Stimulated activated CD4-positive, alpha-beta T cell treated with anti-CD3 and anti-CD28 coated beads, Interleukin-4, amount 100 ng/mL, for 1 hour (primary cell): ENCODE measurements at places on chromosomes 7 and 10.

DNA sequence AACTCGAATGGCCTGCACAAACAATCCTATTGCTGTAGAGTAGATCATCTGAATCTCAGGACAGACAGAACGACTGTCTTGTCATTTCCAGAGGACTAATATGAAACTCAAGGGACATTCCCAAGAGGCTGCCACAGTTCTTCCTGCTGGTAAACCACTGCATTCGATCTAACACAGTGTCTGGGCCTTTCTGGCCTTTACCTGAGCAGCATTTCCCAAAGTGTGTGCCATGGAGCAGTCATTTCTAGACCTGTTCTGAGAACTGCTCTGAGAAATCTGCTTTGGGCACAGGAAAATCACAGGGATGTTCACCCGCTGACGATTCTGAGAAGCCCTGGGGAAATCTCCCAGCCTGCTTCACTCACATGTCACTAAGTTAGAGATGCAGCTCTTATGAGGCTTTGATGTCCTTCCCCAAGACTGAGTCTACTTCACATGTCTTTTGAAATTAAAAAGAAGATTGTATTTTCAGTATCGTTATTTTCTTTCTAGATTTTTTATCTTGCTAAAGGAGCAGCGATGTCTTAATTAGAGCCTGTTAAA is 18.4 kb downstream of the GPNMB start:
- no peak for DNase-seq

DNA sequence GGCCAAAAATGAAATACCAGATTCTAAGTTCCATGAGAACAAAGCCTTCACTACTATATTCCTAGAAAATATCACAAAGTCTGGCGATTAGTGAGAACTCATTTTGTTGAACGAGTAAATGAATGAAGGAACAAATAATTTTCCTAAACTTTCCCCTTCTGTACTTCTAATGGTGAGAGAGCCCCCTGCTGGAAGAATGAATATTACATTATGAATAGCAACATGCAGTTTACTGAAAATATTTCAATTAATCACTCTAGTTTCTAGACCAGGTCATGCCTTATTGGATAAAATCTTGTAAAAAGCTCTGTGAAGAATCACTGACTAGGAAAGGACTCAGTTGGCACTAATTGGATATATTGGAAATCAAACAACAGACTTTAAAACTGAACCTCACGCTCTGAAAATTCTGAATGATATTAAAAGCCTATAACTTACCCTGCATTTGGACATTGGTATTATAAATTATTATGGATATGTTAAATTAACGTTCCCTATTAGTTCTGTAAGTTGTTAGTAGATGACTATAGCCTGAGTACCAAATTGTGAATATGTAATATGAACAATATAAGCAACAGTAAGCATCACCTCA is 32.4 kb upstream of the MTPN start:
- DNase-seq: no peak

GRCh38 chr7:76191783-76192240 is 9.9 kb upstream of the SRRM3 start:
- no peak for DNase-seq

DNA sequence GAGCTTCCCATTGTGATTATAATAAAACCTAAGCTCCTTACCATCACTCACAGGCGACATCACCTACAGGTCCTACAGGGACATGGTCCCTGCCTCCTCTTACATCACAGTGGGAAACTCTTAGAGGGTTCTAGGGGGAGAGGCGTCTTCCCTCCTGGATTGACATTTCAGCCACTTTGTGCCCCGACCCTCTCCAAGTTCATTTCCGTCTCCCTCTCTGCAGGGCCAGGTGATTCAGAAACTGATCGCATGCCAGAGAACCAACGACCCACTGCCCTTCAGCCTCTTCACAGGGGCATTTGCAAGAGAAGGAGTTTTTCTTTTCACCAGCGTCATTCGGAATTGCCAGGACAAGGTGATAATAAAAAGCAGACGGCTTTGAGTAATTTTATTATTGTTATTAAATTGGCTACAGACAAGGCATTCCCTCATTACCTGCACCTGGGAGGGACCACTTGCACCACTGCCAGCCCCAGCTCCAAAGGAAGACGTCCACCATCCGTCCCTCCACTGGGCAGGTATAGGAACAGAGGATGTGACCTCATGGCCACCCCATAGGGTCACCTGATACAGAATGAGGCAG is 85.8 kb upstream of the CUX1 start:
- DNase-seq: no peak

- no peak for DNase-seq
Observed at GRCh38 chr7:150981644-150982043, 3.5 kb upstream of the KCNH2 start.

DNA sequence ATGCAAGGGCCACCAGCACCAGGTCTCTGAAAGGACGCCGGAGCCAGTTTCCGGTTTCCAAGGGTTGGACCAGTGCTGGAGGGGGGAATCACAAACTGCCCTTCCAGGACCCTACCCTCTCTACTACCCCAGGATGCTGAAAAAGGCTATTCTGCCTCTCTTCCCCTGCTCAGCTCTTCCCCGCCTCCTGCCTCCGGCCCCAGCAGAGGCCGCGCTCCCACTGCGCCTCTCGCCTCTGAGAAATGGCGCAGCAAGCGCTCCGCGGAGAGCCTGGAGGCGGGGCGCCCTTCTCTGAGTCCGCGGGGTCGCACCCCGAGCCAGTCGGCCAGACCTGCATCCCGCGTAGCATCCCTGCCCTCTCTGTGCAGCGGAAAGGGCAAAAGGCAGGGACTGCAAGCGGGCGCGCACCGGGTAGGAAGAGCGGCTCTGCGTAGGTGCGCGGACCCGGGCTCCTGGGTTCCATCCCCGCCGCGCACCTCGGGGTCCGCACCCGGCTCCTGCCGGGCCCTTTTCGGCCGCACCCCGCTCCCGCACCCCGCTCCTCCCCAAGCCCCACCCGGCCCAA is 476 bp upstream of the RET start:
- DNase-seq: no peak

- DNase-seq: no peak
Observed at GRCh38 chr7:93148144-93148543, at the start of gene SAMD9L. Gene SAMD9L (minus strand): TSS chr7:93148385. CDS start chr7:93135971, 12,414 bp downstream.

- no peak for DNase-seq
Observed at GRCh38 chr7:112414855-112415490, 35.3 kb upstream of the IFRD1 start.

DNA sequence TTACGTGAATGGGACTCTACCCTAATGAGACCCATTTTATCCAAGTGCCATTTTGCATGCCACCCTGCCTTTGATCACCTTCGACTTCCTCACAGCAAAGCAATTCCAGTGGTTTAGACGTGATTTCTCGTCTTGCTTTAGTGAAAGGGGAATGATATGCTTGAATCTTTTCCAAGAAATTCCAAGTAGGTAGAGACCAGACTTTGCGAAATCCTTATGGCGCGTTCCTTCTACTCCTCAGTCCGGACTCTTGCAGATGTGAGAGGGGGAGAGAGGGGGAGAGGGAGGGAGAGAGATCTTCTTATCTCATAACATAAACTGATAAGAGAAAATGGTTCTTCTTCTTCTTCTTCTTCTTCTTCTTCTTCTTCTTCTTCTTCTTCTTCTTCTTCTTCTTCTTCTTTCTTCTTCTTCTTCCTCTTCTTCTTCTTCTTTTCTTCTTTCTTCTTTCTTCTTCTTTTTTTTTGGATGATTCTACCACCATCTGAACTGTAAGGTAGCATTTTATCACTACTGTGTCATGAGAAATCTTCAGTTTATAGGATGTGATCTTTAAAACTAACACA is 883 bp downstream of the SPAG6 start:
- DNase-seq: no peak

- no peak for DNase-seq
Observed at GRCh38 chr7:15688911-15689310, 2.4 kb upstream of the MEOX2 start.

- DNase-seq: no peak
Observed at GRCh38 chr10:70962686-70963085, 74.3 kb upstream of the PCBD1 start.

GRCh38 chr7:74544706-74545469 is 91.2 kb downstream of the GTF2IRD1 start:
- peak; percentile 12 for DNase-seq

- no peak for DNase-seq
Observed at GRCh38 chr10:79048639-79049550, 19.9 kb upstream of the ZMIZ1 start.

- DNase-seq: no peak
Observed at GRCh38 chr7:137471128-137471527, 127.6 kb upstream of the PTN start.

DNA sequence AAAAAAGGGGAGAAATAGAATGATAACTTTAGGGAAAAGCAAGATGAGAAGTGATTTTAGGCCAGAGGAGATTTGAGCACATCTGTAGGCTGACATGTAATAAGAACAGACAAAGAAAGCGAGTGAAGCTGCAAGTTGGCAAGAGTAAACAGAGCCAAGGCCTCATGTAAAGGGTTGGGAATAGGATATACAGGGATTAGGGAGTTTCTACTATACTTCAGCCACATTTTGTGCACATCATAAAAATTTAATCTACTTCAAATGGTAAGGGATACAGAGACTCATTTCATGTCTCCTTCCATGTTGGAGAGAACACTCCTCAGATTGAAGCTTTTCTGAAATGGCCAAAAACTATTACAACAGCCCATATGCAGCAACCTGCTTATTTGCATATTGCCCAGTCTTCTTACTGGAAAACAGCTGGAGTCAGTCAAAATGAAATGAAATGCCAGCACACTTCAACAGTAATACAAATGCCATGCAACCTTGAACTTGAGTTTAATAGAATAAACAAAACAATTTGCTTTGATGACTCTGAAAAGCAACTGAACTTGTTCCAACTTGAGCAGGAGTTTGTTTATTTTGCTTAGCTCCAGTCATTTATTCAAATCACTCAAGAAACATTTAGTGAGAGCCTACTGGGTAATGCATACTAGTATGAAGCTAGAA is 49.9 kb downstream of the NRCAM start:
- no peak for DNase-seq

DNA sequence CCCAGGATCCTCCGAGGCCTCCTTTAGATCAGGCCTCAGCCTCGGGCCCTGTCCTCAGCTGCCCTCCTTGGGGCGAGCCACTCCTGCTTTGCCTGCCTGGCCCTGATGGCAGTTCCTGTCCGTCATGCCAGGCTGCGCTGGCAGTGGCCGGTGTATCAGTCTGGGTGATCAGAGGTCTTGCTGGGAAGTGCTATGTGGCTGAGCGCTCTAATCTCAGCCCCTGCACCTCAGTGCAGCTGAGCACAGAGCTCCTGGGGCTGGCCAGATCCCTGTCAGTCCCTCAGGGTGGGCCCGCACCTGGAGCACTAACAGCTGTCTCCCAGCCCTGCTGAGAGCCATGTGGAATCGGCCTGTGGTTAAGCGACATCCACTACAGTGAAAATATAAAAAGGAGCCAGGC is 14.8 kb upstream of the CFAP46 start:
- no peak for DNase-seq

GRCh38 chr10:125840955-125841354 is 17.6 kb downstream of the BCCIP start:
- DNase-seq: no peak

DNA sequence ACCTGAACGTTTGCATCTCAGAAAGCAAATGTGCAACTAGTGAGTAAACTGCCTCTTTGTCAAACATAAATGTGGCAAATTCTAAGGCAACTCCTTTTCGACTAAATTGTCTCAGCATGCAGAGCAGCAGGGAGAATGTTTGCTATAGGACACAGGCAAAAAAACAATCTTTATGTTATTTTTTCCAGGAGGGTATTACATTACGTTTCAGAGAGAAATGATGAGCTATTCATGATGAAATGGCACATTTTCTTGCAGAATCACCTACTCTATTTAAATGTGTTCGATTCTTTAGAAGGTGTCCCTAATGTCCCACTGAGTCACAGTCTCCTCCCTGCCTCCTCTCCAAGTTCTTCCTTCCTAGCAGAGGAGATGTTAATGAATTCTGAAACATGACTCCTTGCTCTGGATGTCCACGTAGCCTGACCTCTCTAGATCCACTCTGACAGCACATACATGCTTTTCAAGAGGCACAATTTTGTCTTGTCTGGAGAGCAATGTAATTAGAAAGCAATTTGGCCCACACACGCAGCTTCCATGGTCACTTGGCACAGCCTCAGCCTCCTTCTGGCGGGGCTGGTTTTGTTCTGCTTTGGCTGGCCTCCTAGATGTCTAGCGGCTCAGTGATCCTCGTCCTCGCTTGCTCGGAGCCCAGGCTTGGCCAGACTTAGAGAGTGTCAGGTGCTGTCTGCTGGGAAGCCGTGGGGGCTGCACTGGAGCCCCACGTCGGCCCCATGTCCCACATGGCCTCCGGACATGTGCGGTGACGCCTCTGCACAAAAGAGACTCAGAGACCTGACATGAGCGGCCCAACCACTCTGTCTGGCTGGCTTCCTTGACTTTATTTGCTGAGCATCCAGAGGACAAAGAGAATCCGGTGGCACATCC is 125.7 kb upstream of the ZNF438 start:
- DNase-seq: no peak

DNA sequence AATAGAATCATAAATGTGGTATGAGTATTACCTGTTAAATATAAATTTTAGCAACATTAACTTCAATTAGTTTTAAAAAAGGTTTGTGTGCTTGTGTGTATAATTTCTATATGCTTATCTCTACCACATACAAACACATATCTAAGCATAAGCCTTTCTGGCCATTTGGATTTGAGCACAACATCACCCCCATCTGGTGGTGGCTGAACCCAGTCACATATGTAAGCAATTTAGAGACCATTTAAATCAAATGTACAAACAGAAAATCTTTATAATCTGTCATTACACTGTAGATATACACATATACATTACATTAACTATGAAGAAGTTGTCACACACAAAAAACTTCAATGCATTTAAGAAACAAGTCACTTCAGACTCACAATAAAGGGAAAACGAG is 31.7 kb downstream of the GPR22 start:
- no peak for DNase-seq

- peak; percentile 2 for DNase-seq
Observed at GRCh38 chr7:21767300-21767900, 178.3 kb downstream of the CDCA7L start.

DNA sequence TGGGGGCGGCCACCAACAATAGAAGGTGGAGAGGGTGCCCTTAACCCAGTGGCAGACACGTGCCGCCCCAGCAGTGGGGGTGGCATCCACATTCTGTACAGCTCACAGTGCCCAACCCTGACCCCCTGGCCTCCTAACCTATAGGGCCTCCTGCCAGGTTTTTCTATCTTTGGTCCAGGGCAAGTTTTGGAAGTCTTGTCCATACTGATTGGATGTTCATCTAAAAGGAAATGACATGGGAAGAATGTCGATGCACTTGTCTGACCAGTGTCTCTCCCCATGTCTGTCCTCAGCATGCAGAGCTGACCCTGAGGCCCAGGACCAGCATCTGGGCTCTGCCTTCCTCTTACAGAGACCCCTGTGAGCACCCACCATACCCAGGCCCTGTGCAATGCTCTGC is 32.3 kb upstream of the ANTXRL start:
- no peak for DNase-seq

- no peak for DNase-seq
Observed at GRCh38 chr7:113087071-113087998, 708 bp upstream of the GPR85 start.

GRCh38 chr7:124724507-124725192 is 40.9 kb downstream of the GPR37 start:
- no peak for DNase-seq

GRCh38 chr7:73621168-73622063 is 2.9 kb downstream of the MLXIPL start:
- DNase-seq: no peak

GRCh38 chr10:119428789-119429188 is 113.7 kb downstream of the RGS10 start:
- DNase-seq: no peak

- no peak for DNase-seq
Observed at GRCh38 chr10:23870651-23871610, 338.0 kb upstream of the KIAA1217 start.

- no peak for DNase-seq
Observed at GRCh38 chr10:5285186-5285585, 79.6 kb upstream of the UCN3 start.
